ENCODE measurements at places on chromosomes 3 and 15.

GRCh38 chr3:14288833-14289451 lies 110.3 kb downstream of the LSM3 start:
- DNase-seq, result no peak

DNA sequence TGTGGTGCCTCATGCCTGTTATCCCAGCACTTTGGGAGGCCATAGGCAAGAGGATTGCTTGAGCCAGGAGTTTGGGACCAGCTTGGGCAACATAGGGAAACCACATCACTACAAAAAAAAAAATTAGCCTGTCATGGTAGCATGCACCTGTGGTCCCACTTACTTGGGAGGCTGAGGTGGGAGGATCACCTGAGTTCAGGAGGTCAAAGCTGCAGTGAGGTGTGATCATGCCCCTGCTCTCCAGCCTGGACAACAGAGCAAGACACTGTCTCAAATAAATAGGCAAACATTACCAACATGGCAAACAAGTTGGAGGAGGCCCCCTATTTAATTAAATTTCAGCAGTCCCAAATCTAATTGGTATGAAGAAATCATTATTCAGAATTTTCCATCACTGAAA lies 143.6 kb downstream of the PGPEP1L start:
- no peak for DNase-seq

- DNase-seq, result no peak
Measured at GRCh38 chr15:91950631-91951329, 97.3 kb downstream of the SLCO3A1 start.

GRCh38 chr3:178393146-178393545 lies 143.1 kb upstream of the KCNMB2 start:
- DNase-seq, result no peak

- DNase-seq, result peak; percentile 86
Measured at GRCh38 chr3:138082085-138082991, 33.1 kb downstream of the DZIP1L start.

DNA sequence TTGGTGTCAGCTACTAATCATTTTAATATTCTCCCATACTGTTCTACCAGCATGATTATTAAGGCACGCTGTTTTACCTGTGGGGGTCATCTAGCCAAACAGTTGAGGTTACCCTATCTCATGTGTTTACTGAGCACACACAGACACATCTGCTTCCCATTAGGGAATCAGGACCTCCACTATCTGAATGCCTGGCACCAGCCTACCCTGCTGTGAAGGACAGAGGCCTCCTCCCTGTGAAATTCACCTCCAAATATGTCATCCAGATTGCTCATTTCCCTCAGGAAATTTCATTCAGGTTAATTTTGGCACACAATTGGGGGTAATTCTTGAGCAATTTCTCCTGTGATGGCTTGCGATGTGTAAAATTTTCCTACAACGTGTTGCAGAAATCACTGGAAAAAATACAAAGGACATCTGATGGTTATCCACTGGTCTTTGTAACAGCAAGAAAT lies 155.6 kb upstream of the NR2E3 start:
- no peak for DNase-seq
